Activated naive CD4-positive, alpha-beta T cell treated with anti-CD3 and anti-CD28 coated beads, Interleukin-2, amount 10 ng/mL, durations not matched to agents 7 days and 5 days (primary cell): ENCODE measurements at places on chromosomes 4 and X.

DNA sequence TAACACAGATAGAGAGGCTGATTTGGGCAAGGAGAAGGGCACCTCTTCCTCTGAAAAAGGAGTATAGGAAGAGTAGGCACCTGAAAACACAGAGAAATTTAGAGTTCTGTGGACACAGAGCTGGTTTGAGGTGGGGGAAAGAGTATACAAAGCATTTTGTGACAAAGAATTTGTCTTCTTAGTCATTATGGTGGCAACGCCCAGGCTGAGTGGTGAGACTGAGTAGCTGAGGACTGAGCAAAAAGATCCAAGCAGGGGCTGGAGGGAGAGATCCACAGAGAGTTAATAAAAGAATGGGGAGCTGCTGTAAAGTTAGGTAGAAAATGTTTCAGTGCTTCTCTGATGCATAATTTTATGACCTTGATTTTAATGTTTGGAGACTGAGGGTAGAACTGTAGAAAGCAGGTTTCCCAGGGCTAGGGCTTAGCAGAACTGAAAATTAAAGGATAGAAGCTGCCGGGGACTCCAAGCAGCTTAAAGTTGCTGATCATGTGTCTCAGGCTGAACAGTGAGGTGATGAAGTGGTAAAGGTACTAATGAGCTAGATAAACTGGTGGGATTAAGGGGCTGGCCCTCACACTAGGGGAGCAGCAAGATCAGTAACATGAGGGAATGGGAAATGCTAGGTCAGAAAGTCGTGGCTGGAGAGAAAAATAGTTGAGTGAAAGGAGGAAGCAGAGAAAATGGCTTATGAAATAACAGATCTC, 118.9 kb downstream of the CEP44 start:
- no peak for DNase-seq

DNA sequence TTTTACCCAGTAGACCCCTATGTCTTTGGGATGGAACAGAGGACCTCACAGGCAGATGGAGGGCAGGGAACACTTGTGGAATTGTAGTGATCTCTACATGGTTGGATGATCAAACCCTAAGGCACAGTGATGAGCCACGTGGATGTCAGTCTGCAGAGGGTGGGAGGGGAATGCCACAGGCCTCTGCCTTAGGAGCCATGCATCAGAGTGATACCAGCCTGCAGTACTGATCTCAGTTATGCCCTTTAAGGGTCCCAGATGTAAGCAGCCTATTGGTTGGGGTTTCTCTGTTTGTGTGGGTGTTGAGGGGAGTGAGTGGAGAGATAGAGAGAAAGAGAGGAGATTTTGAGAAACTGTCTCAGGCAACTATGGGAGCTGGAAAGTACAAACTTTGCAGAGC, 39.9 kb upstream of the XAGE1B start:
- no peak for DNase-seq

DNA sequence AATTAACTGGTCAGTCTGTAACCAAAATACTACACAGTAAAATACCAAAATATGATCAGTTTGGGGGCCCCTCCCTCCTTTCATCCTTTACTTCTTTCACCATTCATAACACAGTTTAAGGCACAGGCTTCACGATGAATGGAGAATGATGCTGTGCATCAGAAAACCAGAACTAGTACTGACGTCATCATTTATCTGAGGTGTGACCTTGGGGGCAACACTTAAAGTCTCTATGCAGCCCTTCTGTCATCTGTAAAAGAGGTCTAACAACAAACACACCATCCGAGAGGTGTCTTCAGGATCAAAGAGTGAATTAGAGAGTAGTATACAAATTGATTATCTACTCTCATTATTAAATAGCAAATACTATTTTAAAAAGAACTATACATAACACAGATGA, 135.4 kb downstream of the SH3KBP1 start:
- DNase-seq, result no peak

DNA sequence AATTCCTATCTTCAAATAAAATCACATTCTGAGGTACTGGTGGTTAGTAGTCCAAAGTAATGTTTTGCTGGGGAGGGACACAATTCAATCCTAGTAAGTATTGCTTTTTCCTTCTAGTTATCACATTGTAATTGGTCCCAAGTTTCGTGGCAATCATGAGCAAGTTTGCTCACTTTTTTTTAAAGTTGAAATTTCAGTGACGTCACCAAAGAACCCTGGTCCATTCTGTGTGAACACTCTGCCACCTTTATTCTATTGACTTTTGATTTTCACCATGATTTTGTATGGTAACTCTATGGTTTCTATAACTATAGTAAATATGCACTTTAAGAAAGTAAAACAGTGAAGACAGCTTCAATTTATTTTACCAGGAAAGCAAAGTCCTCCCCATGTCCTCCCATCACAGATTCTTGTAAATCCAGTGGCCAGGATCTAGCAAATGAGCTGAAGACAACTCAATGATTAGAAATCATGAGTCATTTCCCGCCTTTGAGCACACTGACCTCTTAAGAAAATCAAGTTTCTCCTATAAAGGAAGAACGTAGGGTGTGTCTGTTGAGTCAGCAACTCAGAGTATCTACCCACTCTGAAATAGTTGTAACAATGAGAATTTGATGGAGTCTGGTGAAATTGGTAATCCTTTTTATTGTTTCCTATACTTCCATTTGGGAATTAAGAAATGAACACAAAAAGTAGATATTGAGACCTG, 1306.6 kb upstream of the PABPC4L start:
- DNase-seq, result no peak

DNA sequence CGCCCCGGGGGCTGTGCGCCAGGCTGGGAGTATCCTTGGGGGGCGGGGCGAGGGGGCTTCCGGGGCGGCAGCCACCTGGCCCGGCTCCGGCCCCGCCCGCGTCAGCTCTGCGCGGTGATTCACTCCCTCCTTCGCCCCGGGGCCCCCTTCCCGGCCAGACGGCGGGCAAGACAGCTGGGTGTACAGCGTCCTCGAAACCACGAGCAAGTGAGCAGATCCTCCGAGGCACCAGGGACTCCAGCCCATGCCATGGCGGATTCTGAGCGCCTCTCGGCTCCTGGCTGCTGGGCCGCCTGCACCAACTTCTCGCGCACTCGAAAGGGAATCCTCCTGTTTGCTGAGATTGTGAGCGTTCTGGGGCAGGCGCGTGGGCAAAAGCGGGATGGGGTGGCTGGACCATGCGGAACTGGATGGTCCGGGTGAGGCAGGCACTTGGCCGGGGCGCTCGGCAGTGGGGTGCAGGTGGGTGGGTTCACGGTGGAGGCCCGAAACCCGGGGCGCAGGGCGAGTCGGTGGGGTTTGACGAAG, at the start of gene PLP2:
Gene PLP2 (plus strand): TSS at position 147 of the 528 bp plus-strand sequence. CDS start 103 bp downstream, at position 250.
- DNase-seq, result peak; percentile 75

DNA sequence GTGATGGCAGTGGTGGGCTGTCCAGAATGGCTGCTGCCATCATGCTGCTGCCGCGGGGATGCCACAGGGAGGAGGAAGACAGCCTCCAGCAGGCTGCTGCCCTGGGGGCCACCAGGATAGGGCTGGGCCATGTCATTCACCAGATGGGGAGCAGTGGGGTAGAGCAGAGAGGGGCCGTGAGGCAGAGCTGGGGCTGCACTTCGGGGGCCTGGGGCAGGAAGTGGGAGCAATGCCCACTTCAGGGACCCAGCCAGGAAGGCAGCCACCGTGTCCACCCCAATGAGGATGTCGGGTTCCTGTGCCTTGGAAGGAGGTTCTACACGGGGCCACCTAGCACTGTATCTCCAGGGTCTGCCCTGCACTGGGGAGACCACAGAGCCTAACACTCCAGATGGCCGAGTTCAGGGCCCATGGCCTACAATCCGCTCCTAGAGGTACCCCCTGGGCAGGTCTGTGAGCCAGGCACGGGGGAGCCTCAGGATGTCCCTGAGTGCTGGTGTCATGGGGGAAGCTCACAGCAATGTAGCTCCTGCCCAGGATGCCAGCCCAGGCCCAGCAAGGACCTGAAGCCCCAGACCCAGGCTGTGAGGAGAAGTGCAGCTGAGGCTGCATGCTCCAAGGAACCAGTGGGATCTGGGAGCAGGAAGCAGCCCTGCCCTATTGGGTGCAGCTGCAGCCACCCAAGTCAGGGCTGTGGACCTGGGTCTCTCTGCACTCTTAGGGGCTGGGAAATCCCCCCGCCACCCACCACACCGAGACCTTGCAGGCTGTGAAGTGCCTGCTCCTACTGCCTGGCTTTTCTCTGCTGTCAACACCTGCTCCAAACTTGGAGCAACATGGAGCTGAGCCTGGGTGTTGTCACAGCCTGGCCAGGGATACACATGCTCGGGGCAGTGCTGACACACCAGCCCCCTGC, 140.3 kb downstream of the PDHA2 start:
- no peak for DNase-seq
